T-helper 17 cell (primary cell): ENCODE measurements at places on chromosomes 7 and 10. TPM values are rescaled to one million over a fixed set of nuclear protein-coding genes. Genes with fewer than 3 reads are reported as not detected.

CUZD1 gene
- 0.73 TPM for total RNA-seq

TMEM213 gene
- total RNA-seq: not detected

SLC18A3 gene
- not detected for total RNA-seq

CTTNBP2 gene
- total RNA-seq: not detected

- DNase-seq: no peak
Observed at GRCh38 chr7:84548366-84549365, 354.1 kb upstream of the SEMA3A start.

GRCh38 chr7:41928166-41928565 is 225.3 kb upstream of the INHBA start:
- DNase-seq: no peak

GRCh38 chr7:72020311-72020710 is 391.8 kb downstream of the CALN1 start:
- DNase-seq: no peak

- no peak for DNase-seq
Observed at GRCh38 chr7:113119429-113119828, 1.1 kb upstream of the SMIM30 start.

DNA sequence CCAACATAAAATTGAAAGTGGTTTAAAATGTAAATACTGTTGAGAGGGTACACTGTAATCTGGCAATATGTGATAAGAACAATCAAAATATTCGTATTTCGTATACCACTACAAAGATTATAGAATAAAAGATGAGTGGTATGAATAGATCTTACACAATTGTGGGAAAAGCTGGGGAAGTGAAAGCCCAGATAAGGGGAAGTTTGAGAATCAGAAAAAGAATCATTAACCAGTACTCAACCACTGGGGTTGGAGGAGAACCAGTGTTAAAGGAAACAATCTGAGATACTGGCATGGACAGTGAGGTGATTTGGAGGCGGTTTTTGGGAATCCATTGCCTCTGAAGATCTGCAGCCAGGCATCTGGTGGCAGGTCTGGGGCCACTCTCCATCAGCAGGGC is 59.7 kb upstream of the CDK14 start:
- no peak for DNase-seq

DNA sequence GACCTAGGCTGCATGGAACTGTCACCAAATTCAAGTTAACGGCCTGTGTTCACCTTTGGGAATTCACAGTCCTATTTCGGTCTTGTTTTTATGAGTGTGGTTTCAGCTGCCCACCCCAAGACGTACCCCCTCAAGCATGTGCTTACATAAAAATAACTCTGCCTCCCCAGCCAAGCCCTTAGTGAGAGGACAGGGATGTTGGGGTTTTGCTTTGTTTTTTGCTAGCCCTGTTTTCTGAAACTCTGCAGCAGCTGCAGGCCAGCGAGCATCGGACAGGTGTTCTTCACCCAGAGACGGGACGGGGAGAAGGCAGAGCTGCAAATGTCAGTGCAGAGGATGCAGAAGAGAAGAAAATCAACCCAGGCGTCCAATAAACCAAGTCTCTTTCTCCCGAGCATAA is 13.5 kb downstream of the CHST15 start:
- DNase-seq: no peak

- no peak for DNase-seq
Observed at GRCh38 chr10:61935077-61935476, 33.6 kb downstream of the ARID5B start.

GRCh38 chr10:3661271-3661670 is 123.7 kb downstream of the KLF6 start:
- DNase-seq: no peak

- DNase-seq: no peak
Observed at GRCh38 chr10:5442065-5442989, 30.0 kb downstream of the NET1 start.

DNA sequence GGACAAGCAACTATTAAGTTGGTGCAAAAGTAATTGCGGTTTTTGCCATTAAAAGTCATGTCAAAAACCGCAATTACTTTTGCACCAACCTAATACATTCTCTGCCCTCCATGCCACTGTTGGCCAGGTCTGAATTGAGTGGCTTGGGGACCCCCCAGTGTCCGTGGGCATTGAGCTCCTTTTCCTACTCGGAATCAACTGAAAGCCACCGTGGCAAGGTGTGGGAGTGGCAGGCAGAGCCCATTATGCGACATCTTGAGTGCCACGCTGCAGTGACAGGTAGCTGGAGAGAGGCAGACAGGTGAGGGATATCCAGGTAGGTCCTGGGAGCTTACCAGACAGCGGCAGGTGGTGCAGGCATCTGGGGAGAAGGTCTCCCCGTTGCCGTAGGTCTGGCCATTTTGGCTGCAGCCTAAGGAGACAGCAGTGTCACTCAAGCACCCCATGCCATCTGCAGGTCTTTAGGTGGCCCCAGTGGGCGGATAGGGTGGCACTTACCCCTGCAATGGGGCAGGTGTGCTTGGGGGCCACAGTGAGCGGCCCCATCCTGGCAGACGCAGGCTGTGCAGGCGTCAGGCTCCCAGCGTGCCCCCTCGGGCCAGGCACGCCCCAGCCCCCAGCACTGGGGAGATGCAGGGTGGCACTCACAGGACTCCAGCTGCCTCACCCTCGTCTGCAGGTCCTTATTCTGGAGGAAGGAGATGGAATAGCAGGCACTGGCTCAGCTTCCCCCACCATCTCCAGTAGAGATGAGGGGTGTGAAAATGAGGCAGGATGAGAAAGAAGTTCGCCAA is 3.5 kb downstream of the KCP start:
- DNase-seq: no peak

DNA sequence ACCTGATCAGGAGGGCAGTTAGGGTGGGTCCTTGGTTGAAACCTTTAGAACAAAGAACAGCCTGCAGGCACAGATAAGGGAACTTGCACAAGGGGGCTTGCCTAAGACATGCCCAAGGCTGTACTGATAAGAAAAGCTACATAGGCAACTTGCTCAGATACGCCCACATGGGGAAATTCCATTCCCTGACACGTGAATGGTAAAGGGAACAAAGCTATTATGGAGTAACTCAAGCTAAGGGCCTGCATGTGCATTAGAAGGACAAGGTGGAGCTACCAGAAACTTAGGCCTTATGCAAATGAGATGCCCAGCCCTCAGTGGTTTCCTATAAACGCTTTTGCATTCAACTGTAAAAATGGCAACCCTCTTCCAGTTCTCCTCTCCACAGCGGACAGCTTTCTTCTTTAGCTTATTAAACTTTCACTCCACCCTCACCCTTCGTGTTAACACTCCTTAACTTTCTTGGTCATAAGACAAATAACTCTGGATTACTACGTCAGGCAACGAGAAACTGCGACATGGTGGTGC is 1192.1 kb upstream of the CELF2 start:
- no peak for DNase-seq

DNA sequence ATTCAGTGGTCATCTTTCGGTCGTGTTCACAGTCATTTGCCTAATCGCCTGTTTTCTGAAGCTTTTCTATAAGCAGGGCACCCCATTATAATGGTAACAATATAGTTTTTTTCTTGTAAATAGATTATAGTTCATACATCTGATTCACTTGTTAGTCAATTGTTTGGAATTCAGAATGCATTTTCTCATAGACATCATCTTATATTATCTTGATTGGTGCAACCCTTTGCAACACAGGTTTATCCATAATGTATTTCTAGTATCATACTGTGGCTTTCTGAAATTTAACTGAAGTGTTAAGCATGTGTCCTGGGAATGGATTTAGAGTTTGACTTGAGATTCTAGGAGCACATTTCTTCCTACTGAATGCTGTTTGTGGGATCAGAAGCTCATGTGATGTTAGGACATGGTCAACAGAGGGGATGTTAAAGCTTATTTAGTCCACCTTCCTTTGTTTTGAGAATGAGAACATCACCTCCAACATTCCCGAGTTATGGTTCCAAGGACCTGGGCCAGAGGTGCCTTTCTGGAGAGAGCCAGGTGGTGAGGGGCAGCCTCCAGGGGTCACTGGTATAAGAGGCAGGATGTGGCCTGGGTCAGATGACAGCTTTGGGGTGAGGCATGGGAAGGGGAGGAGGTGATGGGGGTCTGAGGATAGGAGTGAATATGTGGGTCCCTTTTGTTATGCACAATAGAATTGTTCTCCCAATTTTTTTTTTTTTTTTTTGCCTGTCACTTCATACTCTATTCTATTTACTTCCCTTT is 415.6 kb downstream of the EXOC4 start:
- no peak for DNase-seq

DNA sequence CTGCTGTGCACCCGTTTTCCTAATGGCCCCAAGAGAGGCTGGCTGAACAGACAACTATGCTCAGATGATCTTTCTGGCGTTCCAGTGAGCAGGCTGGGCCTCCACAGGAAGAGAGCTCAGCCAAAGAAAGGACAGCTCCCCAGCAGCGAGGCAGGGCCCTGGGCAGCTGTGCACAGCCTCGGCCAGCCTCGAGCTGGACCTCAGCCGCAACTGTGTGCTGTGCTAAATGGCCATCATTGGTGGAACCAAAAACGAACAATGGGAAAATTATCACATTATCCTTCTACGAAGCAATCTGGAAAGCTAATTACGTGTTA is 97.5 kb downstream of the CTBP2 start:
- DNase-seq: no peak
